ENCODE measurements at places on chromosomes 12 and 14.

DNA sequence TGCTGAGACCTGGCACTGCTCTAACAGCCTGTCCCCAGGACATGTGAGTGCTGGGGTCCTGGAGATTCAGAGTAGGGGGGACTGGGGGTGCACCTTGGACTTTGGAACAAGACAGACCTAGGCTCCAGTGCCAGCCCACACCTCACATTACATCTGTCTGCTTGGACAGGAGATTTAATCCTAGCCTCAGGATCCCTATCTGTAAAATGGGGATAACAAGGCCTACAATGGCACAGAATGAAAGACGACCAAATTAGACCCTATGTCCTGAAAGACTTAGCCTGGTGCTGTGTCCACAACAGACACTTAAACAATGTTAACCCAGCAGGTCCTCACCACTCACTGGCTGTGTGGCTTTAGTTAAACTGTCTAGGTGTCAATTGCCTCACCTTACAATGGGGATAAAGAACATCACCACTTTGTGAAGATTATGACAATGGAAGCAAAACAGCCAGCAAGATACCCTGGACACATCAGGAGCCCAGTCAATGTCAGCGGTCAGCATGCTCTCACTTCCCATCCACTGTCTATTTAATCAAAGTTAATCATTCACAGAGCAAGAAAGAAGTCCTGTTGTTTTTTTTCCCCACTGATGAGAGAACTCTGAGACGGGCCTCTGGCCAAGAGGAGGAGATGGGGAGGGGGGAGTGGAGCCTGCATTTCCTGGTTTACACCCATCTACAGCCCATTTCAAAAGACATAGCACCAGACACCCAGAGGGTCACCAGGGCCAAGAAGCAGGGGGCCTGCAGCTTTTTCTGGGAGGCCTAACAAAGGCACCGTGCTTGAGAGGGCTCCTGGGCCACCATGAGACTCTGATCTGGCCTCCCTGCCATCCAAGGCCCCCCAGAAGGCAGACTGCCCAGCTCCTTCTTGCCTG is 40.6 kb downstream of the ACTN1 start:
- DNase-seq, result no peak

GRCh38 chr12:12717586-12718380 is 615 bp downstream of the CDKN1B start:
- peak; percentile 47 for DNase-seq

- DNase-seq, result peak; percentile 32
Observed at GRCh38 chr12:25151476-25151875, 43.5 kb downstream of the DNAI7 start.

- no peak for DNase-seq
Observed at GRCh38 chr14:61493239-61493638, 171.9 kb downstream of the PRKCH start.

DNA sequence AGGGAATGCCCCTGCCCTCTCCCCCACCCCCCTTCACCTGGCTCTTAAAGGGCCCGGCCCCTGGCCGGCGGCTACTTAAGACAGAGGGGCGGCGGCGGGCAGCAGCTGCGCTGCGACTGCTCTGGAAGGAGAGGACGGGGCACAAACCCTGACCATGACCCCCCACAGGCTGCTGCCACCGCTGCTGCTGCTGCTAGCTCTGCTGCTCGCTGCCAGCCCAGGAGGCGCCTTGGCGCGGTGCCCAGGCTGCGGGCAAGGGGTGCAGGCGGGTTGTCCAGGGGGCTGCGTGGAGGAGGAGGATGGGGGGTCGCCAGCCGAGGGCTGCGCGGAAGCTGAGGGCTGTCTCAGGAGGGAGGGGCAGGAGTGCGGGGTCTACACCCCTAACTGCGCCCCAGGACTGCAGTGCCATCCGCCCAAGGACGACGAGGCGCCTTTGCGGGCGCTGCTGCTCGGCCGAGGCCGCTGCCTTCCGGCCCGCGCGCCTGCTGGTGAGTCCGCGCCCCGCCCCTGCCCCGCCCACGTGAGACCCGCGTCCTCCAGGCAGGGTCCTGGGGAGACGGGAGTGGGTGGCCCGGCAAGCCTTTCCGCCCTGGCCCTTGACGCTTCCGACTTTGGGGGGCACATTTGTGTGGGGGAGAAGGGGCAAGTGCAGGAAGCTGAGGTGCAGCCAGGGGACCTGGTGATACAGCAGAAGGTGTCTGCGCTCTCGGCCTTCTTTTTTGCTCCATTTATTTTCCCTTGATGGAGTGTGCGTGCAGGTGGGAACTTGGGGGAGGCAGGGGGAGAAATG is at the start of gene IGFBP6:
TSS of gene IGFBP6 (plus strand) at position 104 of the 790 bp plus-strand sequence. CDS start at position 155, 51 bp downstream.
- peak; percentile 78 for DNase-seq

- no peak for DNase-seq
Observed at GRCh38 chr12:60760965-60761364, 1165.1 kb downstream of the SLC16A7 start.

GRCh38 chr12:26112703-26113147 is 12.1 kb downstream of the BHLHE41 start:
- no peak for DNase-seq
